ENCODE measurements at places on chromosomes 2 and 18. TPM values are rescaled to one million over a fixed set of nuclear protein-coding genes. Genes with fewer than 3 reads are reported as not detected.

GRCh38 chr18:42545825-42546224, 569.7 kb downstream of the RIT2 start:
- H3K36me3 ChIP-seq: no peaks in the 10 kb centered on the region
- no peak overlapping the region for H3K4me3 ChIP-seq
- no peak for DNase-seq
- H3K4me1 ChIP-seq: no peaks in the 10 kb centered on the region

- peaks cover 7% of the 10 kb centered on the region for H3K4me1 ChIP-seq
- H3K36me3 ChIP-seq: no peaks in the 10 kb centered on the region
- DNase-seq: no peak
Observed at GRCh38 chr2:53632714-53633113, 134.9 kb upstream of the CHAC2 start.

GRCh38 chr18:23106575-23106974, 28.7 kb upstream of the CABLES1 start:
- no peaks in the 10 kb centered on the region for H3K4me1 ChIP-seq
- no peaks in the 10 kb centered on the region for H3K27me3 ChIP-seq
- H3K36me3 ChIP-seq: no peaks in the 10 kb centered on the region
- no peak overlapping the region for H3K4me3 ChIP-seq
- H3K27ac ChIP-seq: no peak overlapping the region

- no peak overlapping the region for H3K4me3 ChIP-seq
- no peaks in the 10 kb centered on the region for H3K4me1 ChIP-seq
- peaks cover 7% of the 10 kb centered on the region for H3K27me3 ChIP-seq
- no peak overlapping the region for H3K27ac ChIP-seq
- no peaks in the 10 kb centered on the region for H3K36me3 ChIP-seq
- no peak for DNase-seq
Observed at GRCh38 chr2:65495251-65495877, 63.0 kb upstream of the SPRED2 start.

- peaks cover 20% of the 10 kb centered on the region for H3K4me1 ChIP-seq
- DNase-seq: no peak
- peaks cover 42% of the 10 kb centered on the region for H3K27me3 ChIP-seq
Observed at GRCh38 chr2:216696321-216696720, 972 bp upstream of the IGFBP5 start.

GRCh38 chr2:208156439-208156838, 7.0 kb downstream of the CRYGA start:
- peaks cover 2% of the 10 kb centered on the region for H3K27me3 ChIP-seq
- H3K27ac ChIP-seq: no peak overlapping the region
- no peaks in the 10 kb centered on the region for H3K36me3 ChIP-seq

DNA sequence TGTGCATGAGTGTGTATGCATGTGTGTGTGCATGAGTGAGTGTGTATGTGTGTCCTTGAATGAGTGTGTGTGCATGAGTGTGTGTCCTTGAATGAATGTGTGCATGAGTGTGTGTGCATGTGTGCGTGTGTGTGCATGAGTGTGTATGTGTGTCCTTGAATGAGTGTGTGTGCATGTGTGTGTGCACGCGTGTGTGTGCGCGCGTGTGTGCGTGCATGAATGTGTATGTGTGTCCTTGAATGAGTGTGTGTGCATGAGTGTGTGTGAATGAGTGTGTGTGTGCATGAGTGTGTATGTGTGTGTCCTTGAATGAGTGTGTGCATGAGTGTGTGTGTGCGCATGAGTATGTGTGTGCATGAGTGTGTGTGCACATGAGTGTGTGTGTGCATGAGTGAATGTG, 271.9 kb downstream of the RNF144A start:
- DNase-seq: no peak
- peaks cover 1% of the 10 kb centered on the region for H3K27me3 ChIP-seq
- no peak overlapping the region for H3K4me3 ChIP-seq
- H3K36me3 ChIP-seq: no peaks in the 10 kb centered on the region

GRCh38 chr2:43152741-43153647, 73.4 kb downstream of the ZFP36L2 start:
- no peaks in the 10 kb centered on the region for H3K36me3 ChIP-seq
- H3K27me3 ChIP-seq: no peaks in the 10 kb centered on the region
- H3K4me1 ChIP-seq: peaks cover 52% of the 10 kb centered on the region
- no peak overlapping the region for H3K27ac ChIP-seq

- H3K27me3 ChIP-seq: no peaks in the 10 kb centered on the region
- no peak overlapping the region for H3K4me3 ChIP-seq
- H3K4me1 ChIP-seq: no peaks in the 10 kb centered on the region
- peaks cover 39% of the 10 kb centered on the region for H3K36me3 ChIP-seq
- DNase-seq: no peak
Observed at GRCh38 chr2:169963786-169964185, 136.5 kb downstream of the UBR3 start.

DNA sequence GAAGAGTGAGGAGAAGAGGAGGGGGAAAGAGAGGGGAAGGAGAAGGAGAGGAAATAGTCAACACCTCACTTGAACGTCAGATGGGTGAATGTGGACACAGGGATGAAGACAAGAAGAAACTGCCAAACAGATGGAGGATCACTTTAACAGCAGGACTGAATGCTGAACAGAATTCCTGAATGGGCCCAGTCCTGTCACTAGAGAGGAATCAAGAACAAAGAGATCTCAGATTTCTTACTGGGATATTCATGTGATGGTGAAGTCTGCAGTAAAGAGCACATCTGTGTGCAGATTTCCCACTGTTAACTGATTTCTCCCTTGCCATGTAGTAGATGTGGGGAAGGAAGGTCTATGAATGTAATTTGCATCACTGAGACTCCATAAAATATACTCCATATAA, 135.4 kb downstream of the L3MBTL4 start:
- H3K4me1 ChIP-seq: no peaks in the 10 kb centered on the region
- DNase-seq: no peak
- no peaks in the 10 kb centered on the region for H3K27me3 ChIP-seq

DNA sequence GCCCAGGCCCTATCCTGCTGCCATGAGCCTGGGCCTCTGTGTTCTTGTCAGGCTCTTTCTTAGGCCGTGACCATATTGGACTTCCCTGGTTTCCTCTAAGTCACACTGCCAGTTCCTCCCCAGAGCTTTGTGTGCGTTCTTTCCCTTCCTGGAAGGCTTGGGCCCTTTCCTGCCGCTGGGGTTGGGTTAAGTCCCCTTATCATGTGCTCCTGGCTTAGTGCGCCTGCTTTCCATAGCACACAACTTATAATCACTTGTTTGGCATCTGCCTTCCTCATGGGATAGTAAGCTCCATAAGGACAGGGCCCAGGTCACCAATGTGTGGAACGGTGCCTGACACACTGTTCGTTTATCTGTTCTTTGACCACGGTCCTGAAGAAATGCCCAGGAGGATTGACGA, 31.3 kb downstream of the NIFK start:
- H3K27ac ChIP-seq: no peak overlapping the region
- no peak overlapping the region for H3K4me3 ChIP-seq
- DNase-seq: no peak
- H3K4me1 ChIP-seq: peaks cover 17% of the 10 kb centered on the region
- H3K36me3 ChIP-seq: no peaks in the 10 kb centered on the region

DNA sequence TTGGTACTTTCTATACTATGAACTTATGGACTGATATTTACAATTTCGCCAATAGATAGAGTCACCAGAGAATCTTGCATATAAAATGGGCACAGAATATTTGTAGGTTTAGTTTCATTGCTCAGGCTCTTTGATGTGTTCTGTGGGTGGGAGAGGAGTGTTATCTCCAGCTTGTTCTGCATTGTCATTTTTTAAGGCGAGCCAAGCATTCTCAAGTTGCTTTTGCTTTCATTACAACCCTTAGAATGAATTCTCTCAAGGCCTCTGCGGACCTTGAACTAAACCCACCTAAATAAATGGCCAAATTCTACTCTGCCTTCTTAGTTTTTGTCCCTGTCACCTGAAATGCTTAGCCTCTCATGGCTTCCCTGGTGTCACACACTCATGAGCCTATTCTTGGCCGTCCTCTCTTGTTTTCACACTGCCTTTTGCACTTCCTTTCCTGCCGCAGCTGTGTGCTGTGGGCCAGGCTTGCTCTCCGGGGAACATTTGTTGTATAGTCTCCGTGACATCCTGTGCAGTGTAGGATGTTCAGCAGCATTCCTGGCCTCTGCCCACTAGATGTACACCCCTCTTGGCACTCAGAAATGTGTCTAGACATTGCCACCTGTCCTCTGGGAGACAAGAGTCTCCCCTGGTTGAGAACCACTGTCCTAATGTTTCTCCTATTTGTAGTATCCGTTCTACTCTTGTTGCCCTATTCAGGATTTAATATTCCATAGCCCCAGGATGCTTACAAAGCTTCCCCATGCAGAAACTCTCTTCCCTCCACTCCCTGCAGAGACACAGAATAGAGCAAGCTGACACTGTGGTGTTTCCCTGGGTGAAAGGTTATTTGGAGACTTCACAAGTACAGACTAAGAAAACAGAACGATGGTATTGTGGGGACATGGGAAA, 255.6 kb downstream of the PTPRM start:
- H3K36me3 ChIP-seq: no peaks in the 10 kb centered on the region
- H3K27me3 ChIP-seq: no peaks in the 10 kb centered on the region
- no peak for DNase-seq
- no peak overlapping the region for H3K27ac ChIP-seq
- H3K4me3 ChIP-seq: no peak overlapping the region

DNA sequence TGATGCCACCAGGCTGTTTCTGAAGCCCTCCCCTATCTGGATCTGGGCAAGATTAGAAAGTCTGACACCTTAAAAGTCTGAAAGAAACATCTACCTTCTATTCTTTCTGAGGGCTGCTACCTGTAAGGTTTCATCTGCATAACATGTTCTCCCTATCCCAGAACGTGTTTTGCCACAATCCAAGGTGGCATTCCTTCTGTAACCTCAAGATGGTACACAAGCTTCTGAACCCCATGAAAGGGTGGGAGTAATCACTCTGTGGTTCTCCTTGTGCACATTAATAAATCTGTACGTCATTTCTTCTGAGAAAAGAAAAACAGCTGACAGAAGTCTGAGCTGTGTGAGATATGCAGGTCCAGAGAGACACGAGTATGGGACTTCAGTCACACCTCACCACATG, 41.8 kb upstream of the MSH6 start:
- no peaks in the 10 kb centered on the region for H3K36me3 ChIP-seq
- H3K27me3 ChIP-seq: peaks cover 18% of the 10 kb centered on the region
- H3K4me3 ChIP-seq: no peak overlapping the region
- no peak overlapping the region for H3K27ac ChIP-seq

DNA sequence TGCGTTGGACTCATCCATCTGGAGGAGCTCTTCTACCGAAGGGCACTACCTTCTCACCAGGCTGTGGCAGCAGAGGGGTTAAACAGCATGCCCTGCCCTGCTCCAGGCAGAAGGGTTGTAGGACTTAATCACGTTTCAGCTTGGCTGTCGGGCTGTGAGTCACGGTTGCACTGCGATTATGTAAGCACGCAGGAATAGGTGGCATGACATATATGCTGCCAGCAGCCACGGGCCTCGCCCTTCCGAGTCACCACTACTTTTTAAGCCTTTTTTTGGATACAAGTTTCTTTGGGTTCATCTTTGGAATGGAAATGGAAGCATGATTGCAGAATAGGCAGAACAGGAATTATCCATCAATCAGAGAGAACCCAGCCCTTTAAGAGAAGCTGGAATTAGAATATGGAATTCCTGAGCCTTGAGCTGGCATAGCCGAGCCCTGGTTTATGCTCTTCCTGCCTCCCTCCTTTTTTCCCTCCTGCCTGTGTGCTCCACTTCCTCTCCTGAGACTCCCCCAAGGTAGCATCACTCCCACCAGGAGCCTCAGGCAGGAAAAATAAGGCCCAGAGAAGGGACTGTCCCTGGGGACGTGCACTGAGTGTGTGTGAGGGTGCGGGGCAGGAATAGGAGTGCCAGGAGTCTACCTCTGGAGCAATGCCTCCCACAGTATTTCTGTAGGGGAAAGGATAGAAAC, 86.8 kb downstream of the SEMA4F start:
- no peaks in the 10 kb centered on the region for H3K4me1 ChIP-seq
- H3K4me3 ChIP-seq: no peak overlapping the region
- DNase-seq: peak; percentile 11
- no peaks in the 10 kb centered on the region for H3K27me3 ChIP-seq

DUSP19 gene
- 2.1 TPM for total RNA-seq

SLC39A10 gene
- total RNA-seq: 36.1 TPM

VWA3B gene
- total RNA-seq: not detected

MLPH gene
- total RNA-seq: not detected

ANKRD44 gene
- total RNA-seq: 125 TPM

RIOK3 gene
- 55.8 TPM for total RNA-seq

CRYBA2 gene
- total RNA-seq: not detected

ACVR1C gene
- total RNA-seq: 2.0 TPM

DSEL gene
- 0.12 TPM for total RNA-seq

TBC1D8 gene
- total RNA-seq: 1.5 TPM

Measured in activated CD4-positive, alpha-beta memory T cell treated with anti-CD3 and anti-CD28 coated beads for 36 hours (primary cell).